ENCODE measurements at places on chromosomes 16 and 17. TPM values are rescaled to one million over a fixed set of nuclear protein-coding genes. Genes with fewer than 3 reads are reported as not detected.

DNA sequence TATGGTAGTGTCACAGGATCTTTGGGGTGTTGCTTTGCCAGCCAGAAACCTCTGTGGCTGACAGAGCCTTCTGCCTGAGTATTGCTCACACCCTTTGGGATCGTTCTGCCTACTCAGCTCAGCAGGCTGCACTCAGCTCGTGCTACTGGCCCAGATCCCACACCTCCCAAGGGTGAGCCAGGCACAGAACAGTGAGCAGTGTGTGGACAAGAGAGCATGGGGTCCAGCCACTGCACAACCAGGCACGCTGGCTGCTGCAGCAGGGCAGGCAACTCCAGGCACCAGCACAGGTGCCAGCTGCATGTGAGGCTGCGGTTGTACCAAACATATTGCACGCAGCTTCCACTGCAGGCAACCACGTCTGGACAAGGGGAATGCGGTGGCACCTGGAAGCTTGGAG lies 84.9 kb downstream of the CYB561 start:
- no peak for DNase-seq

PIMREG gene
- total RNA-seq = 0.60 TPM

- DNase-seq = no peak
Measured at GRCh38 chr16:68183046-68183445, 52.9 kb downstream of the ESRP2 start.

DNA sequence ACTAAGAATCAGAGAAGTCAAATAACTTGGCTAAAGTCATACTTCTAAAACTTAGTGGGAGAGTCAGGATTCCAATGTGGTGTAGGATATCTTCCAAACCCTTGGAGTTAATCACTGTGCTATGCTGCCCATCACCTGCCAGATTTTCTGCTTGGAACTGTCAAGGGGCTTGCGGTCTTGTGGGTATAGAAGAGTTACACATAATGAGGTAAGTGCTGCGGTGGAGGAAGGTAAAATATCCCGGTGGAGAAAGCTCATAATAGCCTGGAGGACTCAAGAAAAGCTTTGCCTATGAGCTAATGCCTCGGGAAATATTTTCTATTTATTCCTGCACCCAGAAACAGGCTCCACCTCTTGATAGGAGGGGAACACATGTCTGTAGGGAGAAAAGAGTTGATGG lies 195.6 kb downstream of the UTP18 start:
- no peak for DNase-seq

- DNase-seq = no peak
Measured at GRCh38 chr16:56222474-56222997, 31.2 kb downstream of the GNAO1 start.

CIITA gene
- total RNA-seq = 11.0 TPM

DNA sequence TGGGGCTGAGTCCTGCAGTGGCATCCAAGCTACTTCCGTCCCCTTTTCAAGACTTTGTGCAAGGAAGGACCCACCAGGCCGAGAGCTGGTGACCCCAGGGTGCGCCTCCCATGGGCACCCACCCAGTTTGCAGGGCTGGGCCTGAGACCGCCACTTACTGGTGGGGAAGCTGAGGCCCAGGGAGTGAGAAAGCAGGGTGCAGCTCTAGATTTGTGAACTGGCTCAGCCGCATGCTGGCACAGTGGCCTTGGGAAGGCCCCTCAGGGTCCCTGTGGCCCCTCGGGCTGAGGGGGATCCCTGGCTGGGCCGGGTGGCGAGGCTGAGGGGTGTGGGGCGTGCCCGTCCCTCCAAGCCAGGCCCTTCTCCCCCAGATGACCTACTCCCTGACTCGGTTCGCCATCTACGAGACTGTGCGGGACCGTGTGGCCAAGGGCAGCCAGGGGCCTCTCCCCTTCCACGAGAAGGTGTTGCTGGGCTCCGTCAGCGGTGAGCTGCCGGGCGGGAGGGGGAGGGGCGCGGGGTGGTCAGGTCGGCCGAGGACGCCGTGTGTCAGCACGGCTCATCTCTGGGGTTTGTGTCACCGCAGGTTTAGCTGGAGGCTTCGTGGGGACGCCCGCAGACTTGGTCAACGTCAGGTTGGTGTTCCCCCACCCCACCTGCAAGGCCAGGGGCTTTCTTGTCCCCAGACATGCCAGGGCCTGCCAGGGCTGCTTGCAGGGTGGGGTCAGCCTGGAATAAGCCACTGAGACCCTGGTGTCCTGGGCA lies 3.2 kb downstream of the SLC25A10 start:
- no peak for DNase-seq

GRCh38 chr17:3669085-3669347 lies 404 bp downstream of the EMC6 start:
- DNase-seq = no peak

DNA sequence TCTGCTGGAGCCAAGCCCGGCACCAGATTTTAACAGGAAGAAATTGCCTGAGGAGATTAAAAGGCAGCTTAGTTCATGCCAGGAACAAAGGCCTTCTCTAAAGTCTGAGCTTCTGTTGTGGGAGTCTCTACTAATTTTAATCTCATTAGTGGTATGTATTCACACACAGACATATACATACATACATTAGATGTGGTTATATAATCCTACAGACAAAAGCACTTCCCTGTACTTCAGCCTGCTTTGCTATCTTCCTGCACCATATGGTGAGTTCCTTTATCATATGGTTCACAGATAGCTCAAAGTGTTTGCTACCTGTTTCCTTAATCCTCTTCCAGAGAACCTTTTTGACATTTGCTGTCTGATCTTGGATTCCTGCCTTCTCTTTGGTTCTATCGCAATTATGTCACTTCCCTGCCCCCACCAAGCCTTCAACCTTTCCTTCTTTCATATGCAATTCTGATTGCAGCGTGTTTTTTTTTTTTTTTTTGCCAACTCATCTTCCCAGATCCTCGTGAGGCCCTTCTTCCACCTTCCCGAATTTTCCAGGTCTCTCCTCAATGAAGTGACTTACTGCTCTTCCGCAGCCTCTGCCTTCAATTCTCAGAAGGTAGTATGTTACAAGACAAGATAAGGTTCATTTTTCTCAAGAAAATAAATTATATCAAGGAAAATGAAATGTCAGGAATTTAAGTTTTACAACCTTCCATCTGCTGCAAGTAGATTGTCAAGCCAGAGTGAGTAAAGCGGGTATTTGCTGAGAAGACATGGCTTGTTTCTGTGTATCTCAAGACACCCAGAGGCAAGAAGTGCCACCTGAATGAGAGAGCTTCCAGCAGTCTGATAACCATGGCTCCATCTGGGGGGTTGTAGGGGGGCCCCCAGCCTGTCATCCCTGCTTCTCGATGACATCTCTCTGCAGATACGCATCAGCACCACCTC lies 120.2 kb upstream of the CACNG3 start:
- DNase-seq = no peak

PRAC1 gene
- total RNA-seq = not detected

DNA sequence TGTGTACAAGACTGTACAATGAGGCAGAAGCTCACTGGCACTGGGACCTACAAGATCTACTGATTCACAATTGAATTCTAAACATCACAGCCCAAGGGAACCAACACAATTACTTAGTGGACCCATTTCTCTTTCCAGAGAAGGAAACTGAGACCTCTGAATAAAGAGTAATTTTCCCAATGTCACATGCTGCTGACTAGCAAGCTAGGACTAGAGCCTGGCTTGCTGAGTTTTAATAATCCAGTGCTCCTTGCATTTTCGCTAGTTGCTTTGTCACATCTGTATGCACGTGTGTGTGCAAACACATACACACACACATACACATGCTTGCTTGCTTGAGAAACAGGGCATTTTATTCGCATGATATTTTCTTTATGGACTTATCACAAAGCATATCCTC lies 3.9 kb upstream of the LPO start:
- DNase-seq = no peak

GRCh38 chr17:8022360-8023003 lies 16.4 kb upstream of the ALOX15B start:
- no peak for DNase-seq

CHST4 gene
- total RNA-seq = not detected

MILR1 gene
- total RNA-seq = 3.8 TPM

NT5C3B gene
- total RNA-seq = 18.1 TPM

CDK5R1 gene
- 1.3 TPM for total RNA-seq

- peak; percentile 55 for DNase-seq
Measured at GRCh38 chr16:56354746-56355145, 70.6 kb downstream of the AMFR start.

GRCh38 chr17:4551141-4551540 lies 4.0 kb downstream of the MYBBP1A start:
- no peak for DNase-seq

CIBAR2 gene
- not detected for total RNA-seq

DNA sequence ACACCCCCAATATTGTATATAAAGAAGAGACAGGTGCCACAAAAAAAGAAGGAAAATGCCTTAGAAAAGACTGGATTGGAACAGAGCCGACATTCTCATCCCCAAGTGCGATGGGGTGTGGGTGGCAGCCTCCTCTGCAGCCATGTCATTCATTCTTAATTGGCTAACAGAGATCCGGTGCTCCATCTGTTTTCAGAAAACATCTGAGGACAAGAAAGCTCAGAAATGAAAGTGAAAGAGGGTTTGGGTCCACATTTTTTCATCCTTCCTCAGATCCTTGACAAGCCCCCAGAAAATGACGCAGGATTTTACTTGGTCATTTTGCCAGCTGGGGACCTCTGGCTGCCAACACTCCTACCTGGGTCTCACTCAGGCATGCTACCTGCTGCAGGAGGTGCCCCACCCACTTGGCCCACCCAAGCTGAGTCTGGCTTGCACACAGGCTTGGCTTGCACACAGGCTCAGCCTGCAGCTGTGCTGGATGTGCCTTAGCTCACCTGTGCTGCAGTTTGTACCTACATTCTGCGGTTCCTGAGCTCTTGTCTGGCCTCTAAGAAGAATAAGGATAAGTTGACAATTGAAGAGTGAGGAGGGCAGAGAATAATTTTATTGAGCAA lies 21.9 kb downstream of the KIF2B start:
- DNase-seq = no peak

C16orf54 gene
- total RNA-seq = 0.73 TPM

GPR142 gene
- total RNA-seq = not detected

ABCA10 gene
- 7.1 TPM for total RNA-seq

DNA sequence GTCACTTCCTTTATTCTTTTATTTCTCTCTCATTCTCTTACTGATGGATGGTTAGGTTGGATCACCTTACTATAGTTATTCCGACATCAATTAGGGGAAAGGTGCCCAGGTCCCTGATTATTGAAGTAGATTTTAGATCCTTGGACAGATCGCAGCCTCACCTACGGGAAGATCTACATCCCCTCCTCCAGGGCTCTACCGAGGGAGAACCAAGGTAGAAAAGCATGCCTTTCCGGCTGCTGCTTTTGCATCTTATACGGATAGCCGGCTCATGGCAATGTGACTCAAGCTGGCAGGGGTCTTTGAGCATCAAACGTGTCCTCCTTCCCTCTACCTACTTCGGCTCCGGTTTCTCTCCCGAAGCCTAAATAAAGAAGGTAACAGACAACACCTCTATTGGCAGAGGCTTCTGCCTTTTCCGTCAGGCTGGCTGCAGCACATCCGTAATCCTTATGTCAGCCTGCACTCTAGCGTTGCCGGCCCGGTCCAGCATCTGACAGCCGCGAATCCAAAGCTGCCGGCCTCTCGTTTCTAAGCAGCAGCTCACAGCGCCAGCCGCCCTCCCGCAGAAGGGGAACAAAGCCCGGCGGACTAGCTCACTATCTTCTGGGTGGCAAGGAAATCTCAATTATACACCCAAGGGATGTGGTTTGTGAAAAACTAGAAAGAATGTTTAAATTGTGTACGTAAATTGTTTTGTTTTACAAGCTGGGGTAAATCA lies 46.9 kb downstream of the IRX6 start:
- peak; percentile 82 for DNase-seq

GRCh38 chr16:69662901-69663300 lies 63.5 kb downstream of the NQO1 start:
- no peak for DNase-seq

GRCh38 chr17:2067608-2068024 lies 12.7 kb downstream of the HIC1 start:
- no peak for DNase-seq

- no peak for DNase-seq
Measured at GRCh38 chr17:63250830-63251229, 195.3 kb downstream of the CYB561 start.

GRCh38 chr16:30439720-30440348 lies 5.8 kb downstream of the SEPHS2 start:
- no peak for DNase-seq

IFI35 gene
- total RNA-seq = 15.9 TPM

GRCh38 chr17:45264988-45265387 lies 3.1 kb upstream of the SPATA32 start:
- DNase-seq = no peak

- DNase-seq = peak; percentile 44
Measured at GRCh38 chr17:3959295-3959899, 4.8 kb downstream of the ATP2A3 start.

- DNase-seq = no peak
Measured at GRCh38 chr16:69827524-69827923, 65.4 kb downstream of the WWP2 start.

- no peak for DNase-seq
Measured at GRCh38 chr16:83011939-83012338, 385.2 kb downstream of the CDH13 start.

GRCh38 chr16:86306811-86307513 lies 203.4 kb upstream of the FOXF1 start:
- no peak for DNase-seq

- DNase-seq = no peak
Measured at GRCh38 chr17:56119191-56119590, 34.1 kb upstream of the ANKFN1 start.

CHD3 gene
- total RNA-seq = 18.0 TPM

- DNase-seq = peak; percentile 92
Measured at GRCh38 chr16:89489040-89489897, 1.1 kb downstream of the ANKRD11 start.

DNA sequence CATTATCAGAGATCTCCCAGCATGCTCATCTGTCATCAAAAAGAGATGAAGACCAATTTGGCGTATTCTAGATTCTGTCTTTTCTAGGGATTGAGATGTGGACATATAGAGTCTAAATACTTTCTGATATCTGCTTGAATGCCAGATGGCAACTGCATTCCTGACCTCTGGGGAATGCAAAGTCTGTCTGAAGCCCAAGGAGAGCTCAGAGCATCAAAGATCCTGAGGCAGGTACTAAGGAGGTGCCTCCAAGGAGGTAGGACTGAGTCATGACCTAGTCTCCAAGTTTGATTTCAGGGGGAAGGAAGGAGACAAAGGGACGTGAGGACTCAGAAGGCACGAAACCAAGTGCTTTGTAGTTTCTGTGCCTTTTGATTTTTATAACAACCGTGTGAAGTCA lies 448.4 kb downstream of the HS3ST3B1 start:
- DNase-seq = no peak

All from Right ventricle myocardium inferior (tissue), 1 donor.